ENCODE measurements at places on chromosomes 5 and 9.

- no peak for DNase-seq
Measured at GRCh38 chr5:32159328-32160072, 14.6 kb downstream of the GOLPH3 start.

GRCh38 chr5:18761801-18762200 lies 1127.5 kb downstream of the TAF11L14 start:
- DNase-seq = no peak

- DNase-seq = no peak
Measured at GRCh38 chr5:155628346-155628745, 614.8 kb downstream of the KIF4B start.

GRCh38 chr5:155254399-155254798 lies 240.8 kb downstream of the KIF4B start:
- DNase-seq = no peak

GRCh38 chr9:93594041-93594756 lies 17.8 kb downstream of the PHF2 start:
- no peak for DNase-seq

DNA sequence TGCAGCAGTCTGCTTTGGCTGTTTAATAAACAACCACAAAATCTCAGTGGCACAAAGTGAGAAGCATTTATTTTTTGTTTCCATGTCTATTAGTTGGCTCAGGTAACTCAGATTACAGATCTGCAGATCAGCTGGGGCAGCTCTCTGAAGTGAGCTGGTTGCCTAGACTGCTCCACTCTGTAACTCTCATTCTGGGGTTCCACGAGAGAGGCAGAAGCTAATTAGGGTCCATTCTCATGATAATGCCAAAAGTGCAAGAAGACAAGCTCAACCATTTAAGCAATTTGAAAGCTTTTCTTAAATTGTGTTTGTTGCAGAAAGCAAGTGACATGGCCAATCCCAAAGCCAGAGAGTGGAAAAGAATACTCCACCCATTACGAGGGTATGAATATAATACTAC lies 13.2 kb downstream of the MEIKIN start:
- DNase-seq = no peak

- no peak for DNase-seq
Measured at GRCh38 chr9:26165426-26165825, 487.2 kb upstream of the TUSC1 start.

- DNase-seq = no peak
Measured at GRCh38 chr9:107228496-107229039, 54.5 kb upstream of the RAD23B start.

- no peak for DNase-seq
Measured at GRCh38 chr5:1415626-1416360, 29.4 kb downstream of the SLC6A3 start.

- DNase-seq = no peak
Measured at GRCh38 chr5:147417135-147417813, 92.6 kb downstream of the DPYSL3 start.

DNA sequence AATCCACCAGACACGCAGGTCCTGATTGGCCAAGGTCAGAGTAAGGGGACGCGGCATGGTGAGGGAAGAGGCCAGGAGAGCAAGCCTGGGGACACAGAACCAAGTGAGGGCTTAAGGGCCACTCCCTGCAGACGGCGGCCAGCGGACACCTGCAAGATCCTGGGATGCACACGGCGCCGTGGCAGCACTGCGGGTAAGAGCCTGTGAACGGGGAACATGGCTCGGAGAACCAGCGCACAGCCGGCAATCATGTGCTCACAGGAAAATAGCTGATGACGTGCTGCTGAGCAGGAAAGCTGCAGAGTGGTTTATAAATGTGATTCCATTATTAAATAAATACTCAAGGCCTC lies 27.0 kb upstream of the NSMF start:
- no peak for DNase-seq

GRCh38 chr5:170747851-170748250 lies 35.7 kb upstream of the GABRP start:
- DNase-seq = no peak

DNA sequence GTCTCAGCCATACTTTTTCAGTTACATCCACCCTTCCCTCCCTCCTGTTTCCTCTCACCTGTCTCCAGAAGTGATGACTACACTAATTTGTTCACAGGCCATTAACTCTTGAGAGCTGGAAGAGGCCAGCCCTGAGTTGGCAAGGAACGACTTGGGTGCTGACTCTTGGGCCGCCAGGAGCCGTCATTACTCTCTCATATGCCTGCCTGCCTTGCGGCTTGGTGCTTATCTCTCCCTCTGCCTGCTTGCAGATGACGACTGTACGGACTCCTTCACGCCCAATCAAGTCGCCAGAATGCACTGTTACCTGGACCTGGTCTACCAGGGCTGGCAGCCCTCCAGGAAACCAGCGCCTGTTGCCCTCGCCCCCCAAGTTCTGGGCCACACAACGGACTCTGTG lies 66.1 kb downstream of the PAPPA start:
- DNase-seq = no peak

DNA sequence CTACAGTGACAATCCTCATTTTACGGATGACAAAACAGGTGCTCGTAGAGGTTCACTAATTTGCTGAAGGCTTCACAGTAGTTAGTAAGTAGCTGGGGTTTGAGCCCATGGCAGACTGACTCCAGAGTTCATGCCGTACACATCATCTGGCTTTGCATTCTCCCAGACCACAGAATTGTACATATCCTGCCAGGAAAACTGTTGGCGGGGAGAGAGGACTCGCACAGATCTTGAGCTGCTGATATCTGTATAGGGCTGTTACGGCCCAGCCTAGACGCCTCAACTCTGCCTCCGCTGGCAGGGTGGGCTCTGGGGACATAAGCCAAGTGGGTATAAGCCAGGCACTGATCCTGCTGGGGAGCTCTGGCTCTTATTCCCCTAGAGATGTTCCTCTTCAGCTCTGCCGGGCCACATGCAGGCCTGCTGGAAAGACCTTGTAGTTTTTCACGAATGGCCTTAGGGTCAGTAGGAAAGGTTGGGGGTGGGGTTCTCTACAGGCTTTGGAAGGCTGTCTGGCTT lies 16.3 kb downstream of the LARP1 start:
- DNase-seq = peak; percentile 90

DNA sequence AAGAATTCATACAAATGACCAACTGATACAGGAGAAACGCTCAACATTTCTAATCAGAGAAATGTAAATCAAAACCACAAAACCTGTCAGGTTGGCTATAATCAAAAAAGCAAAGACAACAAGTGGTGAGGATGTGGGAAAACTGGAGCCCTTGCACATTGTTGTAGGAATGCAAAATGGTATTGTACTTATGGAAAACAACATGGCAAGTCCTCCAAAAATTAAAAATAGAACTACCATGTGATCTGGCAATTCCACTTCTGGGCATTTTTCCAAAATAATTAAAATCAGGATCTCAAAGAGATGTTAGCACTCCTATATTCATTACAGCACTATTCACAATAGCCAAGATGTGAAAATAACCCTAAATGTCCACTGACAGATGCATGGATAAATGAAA lies 76.1 kb downstream of the FNIP1 start:
- no peak for DNase-seq

- DNase-seq = no peak
Measured at GRCh38 chr9:124174433-124174832, 83.3 kb upstream of the NEK6 start.

- DNase-seq = no peak
Measured at GRCh38 chr5:103800741-103801495, 238.3 kb upstream of the NUDT12 start.

GRCh38 chr9:25472085-25472607 lies 206.1 kb downstream of the TUSC1 start:
- DNase-seq = no peak

- DNase-seq = peak; percentile 22
Measured at GRCh38 chr5:116520771-116521170, 53.9 kb downstream of the SEMA6A start.

GRCh38 chr5:115930630-115931337 lies 31.5 kb upstream of the LVRN start:
- no peak for DNase-seq

GRCh38 chr5:68367287-68367686 lies 151.7 kb downstream of the PIK3R1 start:
- no peak for DNase-seq

GRCh38 chr9:129627556-129628440 lies 1.8 kb downstream of the NTMT1 start:
- DNase-seq = no peak

DNA sequence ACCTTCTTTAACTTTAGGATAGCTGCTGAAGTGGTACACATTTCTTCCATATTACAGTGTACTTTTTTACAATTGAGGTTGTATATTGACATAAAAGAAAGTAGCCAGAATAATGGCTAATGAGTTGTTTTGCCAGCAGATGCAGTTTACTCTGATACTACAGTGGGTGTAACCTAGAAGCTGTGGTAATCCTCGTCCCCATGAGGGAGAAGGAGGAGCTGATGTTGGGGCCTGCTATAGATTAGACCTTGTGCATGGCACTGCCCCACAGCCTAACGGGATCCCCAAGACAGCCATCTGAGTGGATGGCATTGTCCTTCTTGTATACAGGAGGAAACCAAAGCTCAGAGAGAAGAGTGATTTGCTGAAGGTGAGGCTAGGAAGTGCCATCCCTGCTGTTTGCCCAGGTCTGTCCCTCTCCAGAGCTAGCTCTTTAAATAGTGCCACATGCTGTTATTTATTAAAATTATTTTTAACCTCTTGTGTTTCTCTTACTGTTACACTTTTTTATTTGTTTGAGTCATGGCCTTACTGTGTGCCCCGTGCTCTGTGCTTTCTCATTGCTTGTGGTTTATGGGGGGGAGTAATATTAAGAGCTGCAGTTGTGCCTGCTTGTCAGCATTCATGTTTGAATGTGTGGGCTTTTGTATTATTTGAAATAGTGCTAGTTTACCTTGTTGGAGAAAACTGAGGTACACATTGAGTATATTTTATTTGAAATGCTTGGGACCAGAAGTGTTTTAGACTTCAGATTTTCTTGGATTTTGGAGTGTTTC lies 65.3 kb downstream of the ICE1 start:
- no peak for DNase-seq

- DNase-seq = no peak
Measured at GRCh38 chr5:139138809-139139208, 59.4 kb downstream of the SIL1 start.

GRCh38 chr5:68653471-68653870 lies 437.9 kb downstream of the PIK3R1 start:
- no peak for DNase-seq

- no peak for DNase-seq
Measured at GRCh38 chr9:121297389-121297788, 29.4 kb downstream of the GSN start.

GRCh38 chr5:424301-425110 lies 18.5 kb upstream of the EXOC3 start:
- no peak for DNase-seq

DNA sequence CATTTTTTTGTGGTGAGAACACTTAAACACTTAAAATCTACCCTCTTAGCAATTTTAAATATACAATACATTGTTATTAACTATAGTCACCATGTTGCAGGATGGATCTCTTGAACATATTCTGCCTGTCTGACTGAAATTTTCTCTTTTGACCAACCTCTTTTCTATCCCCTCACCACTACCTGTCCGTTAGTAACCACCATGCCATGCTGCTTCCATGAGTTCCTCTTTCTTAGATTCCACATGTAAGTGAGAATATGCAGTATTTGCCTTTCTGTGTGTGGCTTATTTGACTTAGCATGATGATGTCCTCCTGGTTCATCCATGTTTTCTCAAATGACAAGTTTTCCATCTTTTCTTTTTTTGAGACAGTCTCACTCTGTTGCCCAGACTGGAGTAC lies 48.5 kb upstream of the NAA35 start:
- no peak for DNase-seq

- no peak for DNase-seq
Measured at GRCh38 chr5:180786531-180787398, 15.8 kb downstream of the MGAT1 start.

DNA sequence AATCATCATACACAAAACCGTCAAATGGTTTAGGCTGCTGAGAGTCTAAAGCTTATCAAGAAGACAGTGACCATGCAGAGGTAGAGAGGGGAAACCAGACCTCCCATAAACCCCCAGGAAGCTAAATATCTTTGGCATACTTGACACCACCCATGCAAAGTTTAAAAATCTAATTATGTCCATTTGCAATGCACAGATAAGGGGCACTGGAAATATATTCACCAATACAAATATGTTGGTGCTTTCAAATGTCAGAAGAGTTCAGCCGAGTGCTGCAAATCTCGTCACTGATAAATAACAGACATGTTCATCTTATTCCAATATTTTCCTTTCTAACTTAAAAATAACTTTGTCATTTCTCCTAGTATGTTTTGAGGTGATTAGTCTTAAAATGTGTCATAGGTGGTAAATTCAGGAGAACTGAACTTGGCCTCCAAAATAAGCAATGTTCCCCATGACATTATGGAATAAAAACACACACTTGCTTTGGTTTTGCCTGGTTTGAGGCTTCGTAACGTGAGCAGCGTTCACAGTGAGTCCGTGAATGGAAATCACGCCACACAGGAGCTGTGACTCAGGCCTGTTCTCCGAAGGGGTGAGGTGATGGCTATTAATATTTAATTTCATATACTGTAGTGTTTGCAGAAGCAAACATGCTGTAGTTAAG lies 182.2 kb downstream of the AOPEP start:
- no peak for DNase-seq

DNA sequence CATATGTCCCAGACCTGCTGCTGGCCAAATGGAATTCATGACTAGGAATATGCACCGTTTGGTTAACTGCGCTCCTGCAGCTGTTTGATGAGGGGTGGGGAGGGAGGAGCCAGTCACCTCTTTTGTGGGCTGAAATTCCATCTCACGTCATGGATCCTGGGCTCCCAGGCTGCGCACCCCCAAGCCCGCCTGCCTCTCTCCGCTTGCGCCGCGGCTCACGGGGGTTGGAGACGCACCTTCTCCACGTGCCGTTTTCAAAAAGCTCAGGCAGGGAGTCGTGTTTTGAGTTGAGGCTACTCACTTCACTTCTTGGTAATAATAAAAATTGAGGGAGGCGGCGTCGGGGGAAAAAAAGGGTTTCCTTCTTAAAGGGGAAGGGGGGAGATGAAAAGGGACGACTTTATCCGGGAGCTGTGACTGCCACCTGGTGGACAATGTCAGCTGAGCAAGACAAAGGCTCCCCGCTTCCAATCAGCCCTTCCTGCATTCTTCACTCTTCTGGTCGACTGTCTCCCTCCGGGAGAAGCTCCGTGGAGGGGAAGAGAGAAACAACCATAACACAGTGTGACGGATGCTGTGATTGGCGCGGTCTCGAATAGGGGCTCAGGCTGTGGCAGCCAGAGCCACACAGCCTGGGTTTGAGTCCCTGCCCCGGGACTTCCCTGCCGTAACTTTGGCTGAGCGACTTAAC lies 15.9 kb upstream of the C5orf47 start:
- peak; percentile 73 for DNase-seq

DNA sequence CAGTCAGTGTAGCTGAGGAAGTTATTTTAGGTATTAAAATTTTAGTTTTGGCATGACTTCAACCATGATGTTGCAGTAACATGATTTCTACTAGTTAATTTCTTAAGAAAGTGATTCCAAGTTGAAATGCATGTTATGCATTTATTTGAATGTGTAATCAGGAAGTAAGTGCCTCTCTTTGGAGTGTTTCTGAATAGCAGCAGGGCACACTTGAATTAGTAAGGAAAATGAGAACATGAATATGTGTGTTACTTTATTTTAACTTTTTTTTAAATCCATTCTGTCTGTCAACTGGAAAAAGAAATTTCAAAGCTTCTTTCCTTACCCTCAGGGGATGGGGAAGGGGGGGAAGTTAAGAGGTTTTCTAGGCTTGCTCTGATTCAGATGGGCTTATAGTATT lies 40.4 kb downstream of the CTNNA1 start:
- no peak for DNase-seq

- DNase-seq = no peak
Measured at GRCh38 chr9:35612843-35613242, 5.4 kb downstream of the CD72 start.

- DNase-seq = no peak
Measured at GRCh38 chr9:135925496-135926133, 18.3 kb upstream of the CAMSAP1 start.

Measured in skin of body (tissue), 3 donors.